ENCODE measurements at places on chromosomes 3 and 15. TPM values are rescaled to one million over a fixed set of nuclear protein-coding genes. Genes with fewer than 3 reads are reported as not detected.

DNA sequence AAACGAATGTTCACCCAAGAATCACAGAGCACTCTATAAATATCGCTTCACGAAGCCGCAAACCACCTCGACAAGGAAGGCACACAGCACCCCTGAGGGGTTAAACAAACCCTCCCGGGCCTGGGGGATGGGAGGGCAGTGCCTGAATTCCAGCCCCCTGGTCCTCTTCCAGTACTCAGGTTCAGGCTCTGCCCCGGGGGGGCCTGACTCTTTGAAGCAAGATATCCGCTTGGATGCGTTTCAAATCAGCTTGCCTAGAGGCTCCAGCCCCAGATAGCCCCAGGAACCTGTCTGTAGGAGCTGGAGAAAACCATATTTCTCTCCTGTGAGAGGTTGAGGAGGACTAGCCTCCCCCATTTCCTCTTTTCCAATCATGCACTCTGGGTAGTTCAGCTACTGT, 194.7 kb downstream of the WNT5A start:
- no peaks in the 10 kb centered on the region for H3K27me3 ChIP-seq
- no peaks in the 10 kb centered on the region for H3K4me1 ChIP-seq
- no peaks in the 10 kb centered on the region for H3K36me3 ChIP-seq
- no peak overlapping the region for H3K4me3 ChIP-seq

GRCh38 chr3:33490641-33491241, 50.5 kb upstream of the UBP1 start:
- no peaks in the 10 kb centered on the region for H3K36me3 ChIP-seq
- no peaks in the 10 kb centered on the region for H3K4me1 ChIP-seq
- no peak overlapping the region for H3K4me3 ChIP-seq

DNA sequence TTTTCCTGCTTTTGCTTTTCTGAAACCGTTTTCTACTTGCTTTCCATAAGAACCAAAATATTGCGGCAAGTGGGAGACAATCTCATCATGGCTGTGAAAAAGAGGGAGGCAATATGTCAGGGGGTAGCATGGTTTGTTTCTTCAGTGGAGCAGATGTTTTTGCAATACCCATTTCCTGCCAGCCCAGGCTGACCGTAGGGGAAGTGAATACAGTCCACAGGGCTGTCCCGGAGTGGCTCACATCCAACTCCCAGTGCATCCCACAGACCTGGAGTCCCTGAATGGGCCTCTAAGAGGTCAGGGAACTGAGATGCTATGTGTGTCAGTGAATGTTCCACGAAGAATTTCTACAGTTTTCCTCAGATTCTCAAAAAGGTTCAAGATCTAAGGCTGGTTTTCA, 69.6 kb downstream of the EPHB1 start:
- no peaks in the 10 kb centered on the region for H3K36me3 ChIP-seq
- H3K27me3 ChIP-seq: no peaks in the 10 kb centered on the region
- H3K4me1 ChIP-seq: peaks cover 10% of the 10 kb centered on the region

The LRTM1 gene
- total RNA-seq: 0.56 TPM

DNA sequence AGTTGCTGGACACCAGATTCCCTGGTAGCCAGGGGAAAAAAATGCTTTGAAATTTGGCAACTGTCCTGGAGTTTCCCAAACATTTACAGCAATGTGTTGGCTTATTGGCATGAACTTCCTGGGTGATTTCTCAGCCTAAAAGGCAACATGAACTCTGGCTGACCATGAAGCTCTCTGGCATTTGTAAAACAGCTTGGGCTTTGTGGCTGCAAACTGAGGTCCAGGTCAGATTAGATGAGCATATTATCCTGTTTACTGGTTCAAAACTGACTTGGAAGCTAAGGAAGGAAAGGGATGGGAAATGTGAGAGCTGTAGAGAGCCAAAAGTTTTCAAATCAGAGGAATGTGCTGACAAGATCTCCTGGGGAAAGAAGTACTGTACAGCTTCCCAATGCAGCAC, 139.0 kb downstream of the P3H2 start:
- H3K27me3 ChIP-seq: no peaks in the 10 kb centered on the region
- no peaks in the 10 kb centered on the region for H3K4me1 ChIP-seq
- H3K36me3 ChIP-seq: no peaks in the 10 kb centered on the region
- H3K27ac ChIP-seq: no peak overlapping the region
- H3K4me3 ChIP-seq: no peak overlapping the region

The TMCO5A gene
- not detected for total RNA-seq

DNA sequence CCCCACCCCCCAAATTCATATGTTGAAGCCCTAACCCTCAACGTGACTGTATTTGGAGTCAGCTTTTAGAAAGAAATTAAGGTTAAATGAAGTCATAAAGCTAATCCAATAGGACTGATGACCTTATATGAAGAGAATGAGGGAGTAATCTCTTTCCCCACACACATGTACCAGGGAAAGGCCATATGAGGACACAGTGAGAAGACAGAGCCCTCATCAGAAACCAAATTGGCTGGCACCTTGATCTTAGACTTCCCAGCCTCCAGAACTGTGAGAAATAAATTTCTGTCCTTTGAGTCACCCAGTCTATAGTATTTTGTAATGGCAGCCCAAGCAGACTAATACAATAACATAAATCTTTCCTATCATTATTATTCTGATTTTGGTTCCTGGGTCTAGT, 194.7 kb upstream of the NANOGP8 start:
- no peaks in the 10 kb centered on the region for H3K36me3 ChIP-seq
- no peaks in the 10 kb centered on the region for H3K4me1 ChIP-seq
- no peaks in the 10 kb centered on the region for H3K27me3 ChIP-seq
- no peak for DNase-seq
- H3K27ac ChIP-seq: no peak overlapping the region
- no peak overlapping the region for H3K4me3 ChIP-seq

The MAP1A gene
- 10.1 TPM for total RNA-seq

The GOLGA6L4 gene
- 0.28 TPM for total RNA-seq

The RHCG gene
- total RNA-seq: not detected

The GLDN gene
- 0.43 TPM for total RNA-seq

DNA sequence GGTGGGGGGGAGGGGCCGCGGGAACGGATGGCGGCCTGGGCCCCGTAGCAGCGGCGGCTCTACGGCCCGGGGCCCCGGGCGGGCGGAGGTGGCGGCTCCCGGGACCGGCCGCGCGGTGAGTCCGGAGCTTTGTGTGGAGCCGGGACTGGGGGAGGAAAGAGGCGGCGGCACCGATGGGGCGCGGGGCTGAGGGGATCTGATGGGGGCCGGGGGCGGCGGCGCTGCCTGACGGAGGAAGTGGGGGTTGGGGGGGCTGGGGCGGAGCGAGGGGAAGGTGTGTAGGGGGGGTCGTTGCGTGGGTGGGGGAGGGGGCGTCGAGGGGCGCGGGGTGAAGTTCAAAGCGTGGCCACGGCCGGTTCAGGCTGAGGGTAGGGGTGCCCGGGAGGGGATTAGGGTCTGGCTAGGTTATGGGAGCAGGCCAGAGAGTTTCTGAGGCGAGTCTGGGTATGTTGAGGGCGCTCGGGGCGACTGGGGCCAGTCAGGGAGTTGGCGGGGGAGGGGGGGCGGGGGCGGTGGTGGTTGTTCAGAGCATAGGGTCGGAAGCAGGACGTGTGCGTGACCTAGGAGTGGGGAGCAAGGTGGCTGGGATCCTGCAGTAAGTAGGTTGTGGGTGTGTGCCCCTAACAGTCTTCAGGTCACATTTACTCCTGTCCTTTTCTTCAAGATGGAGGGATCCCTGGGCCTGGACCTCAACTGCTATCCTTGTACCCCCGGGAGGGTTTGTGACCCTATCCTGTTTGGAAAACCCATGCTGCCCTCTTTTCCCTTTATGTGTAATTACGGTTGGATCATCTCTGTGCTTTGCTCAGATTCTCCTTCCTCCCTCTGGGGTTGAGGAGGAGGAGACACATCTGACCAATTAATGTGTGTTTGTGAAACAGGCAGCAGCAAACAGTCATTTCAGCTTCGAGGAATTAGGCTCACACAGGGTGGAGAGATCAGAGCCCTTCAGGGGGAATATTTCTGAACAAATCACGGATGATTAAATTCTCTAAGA, 644 bp downstream of the ZNF609 start:
- no peaks in the 10 kb centered on the region for H3K36me3 ChIP-seq
- H3K4me1 ChIP-seq: peaks cover 25% of the 10 kb centered on the region
- no peaks in the 10 kb centered on the region for H3K27me3 ChIP-seq
- peak; percentile 55 for DNase-seq
- H3K27ac ChIP-seq: peak overlapping the region; percentile 14
- peak overlapping the region; percentile 59 for H3K4me3 ChIP-seq

The PCLAF gene
- 605 TPM for total RNA-seq

The CAPN3 gene
- total RNA-seq: 0.59 TPM

The SIAH2 gene
- total RNA-seq: 36.4 TPM

The ADAMTSL3 gene
- 0.22 TPM for total RNA-seq

The SLC9C1 gene
- not detected for total RNA-seq

- no peak for DNase-seq
- H3K4me3 ChIP-seq: no peak overlapping the region
- peaks cover 15% of the 10 kb centered on the region for H3K36me3 ChIP-seq
- no peaks in the 10 kb centered on the region for H3K27me3 ChIP-seq
Measured at GRCh38 chr3:177162742-177163141, 34.5 kb downstream of the TBL1XR1 start.

GRCh38 chr3:149415484-149415883, 38.0 kb upstream of the TM4SF1 start:
- H3K4me1 ChIP-seq: peaks cover 4% of the 10 kb centered on the region
- H3K4me3 ChIP-seq: no peak overlapping the region
- H3K27me3 ChIP-seq: no peaks in the 10 kb centered on the region
- no peaks in the 10 kb centered on the region for H3K36me3 ChIP-seq
- DNase-seq: no peak
- H3K27ac ChIP-seq: no peak overlapping the region

GRCh38 chr3:42515976-42516375, 13.5 kb downstream of the VIPR1 start:
- H3K4me3 ChIP-seq: no peak overlapping the region
- H3K27ac ChIP-seq: no peak overlapping the region
- no peaks in the 10 kb centered on the region for H3K4me1 ChIP-seq
- DNase-seq: no peak

DNA sequence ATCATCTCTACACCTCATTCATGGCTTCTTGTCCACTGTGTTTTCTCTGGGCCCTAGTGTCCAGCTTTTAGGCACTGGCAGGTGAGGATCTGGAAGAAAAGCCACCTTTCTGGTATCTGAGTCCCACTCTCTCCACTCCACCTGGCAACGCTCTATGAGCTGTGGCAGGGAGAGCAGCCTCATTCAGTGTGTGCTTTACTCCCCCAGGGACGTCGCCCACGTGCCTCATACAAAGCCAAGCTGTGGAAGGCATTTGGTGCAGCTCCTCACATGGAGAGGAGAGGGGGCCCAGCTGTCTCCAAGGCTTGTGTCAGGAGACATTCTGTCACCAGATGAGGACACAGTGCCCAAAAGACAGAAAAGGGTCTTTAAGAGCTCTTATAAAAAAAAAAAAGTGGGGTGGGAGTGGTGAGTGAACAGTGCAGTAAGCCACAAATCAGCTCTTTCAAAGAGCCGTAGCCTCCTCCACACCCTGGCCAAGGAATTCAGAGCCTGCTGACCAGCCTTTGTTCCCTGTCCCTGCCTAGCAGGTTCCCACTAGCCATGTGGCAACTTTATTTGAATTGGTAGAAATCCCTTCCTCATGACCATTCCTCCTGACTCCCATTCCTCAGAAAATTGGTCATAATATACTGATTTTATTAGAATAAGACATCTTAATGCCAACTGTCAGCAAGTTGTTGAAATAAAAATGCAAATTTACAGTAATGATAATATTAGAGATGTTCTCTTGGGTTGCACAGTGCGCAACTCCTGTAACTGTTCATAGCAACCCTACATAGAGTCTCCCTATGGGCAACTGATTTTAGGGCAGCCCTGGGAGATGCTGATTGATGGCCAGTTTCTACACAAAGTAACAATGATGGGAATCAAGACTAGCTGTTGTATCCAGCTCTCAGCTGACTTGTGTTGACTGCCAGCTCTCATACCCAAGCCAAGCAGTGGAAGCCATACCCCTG, 29.5 kb downstream of the GALNT15 start:
- no peaks in the 10 kb centered on the region for H3K36me3 ChIP-seq
- DNase-seq: no peak
- H3K27me3 ChIP-seq: no peaks in the 10 kb centered on the region
- no peak overlapping the region for H3K4me3 ChIP-seq

- no peak overlapping the region for H3K4me3 ChIP-seq
- no peaks in the 10 kb centered on the region for H3K4me1 ChIP-seq
- DNase-seq: no peak
- H3K27me3 ChIP-seq: no peaks in the 10 kb centered on the region
Measured at GRCh38 chr15:65731926-65732325, 60.2 kb downstream of the DENND4A start.

Measured in SJCRH30 (cell line).